Choroid plexus epithelial cell (primary cell): ENCODE measurements at places on chromosomes 16 and 17.

DNA sequence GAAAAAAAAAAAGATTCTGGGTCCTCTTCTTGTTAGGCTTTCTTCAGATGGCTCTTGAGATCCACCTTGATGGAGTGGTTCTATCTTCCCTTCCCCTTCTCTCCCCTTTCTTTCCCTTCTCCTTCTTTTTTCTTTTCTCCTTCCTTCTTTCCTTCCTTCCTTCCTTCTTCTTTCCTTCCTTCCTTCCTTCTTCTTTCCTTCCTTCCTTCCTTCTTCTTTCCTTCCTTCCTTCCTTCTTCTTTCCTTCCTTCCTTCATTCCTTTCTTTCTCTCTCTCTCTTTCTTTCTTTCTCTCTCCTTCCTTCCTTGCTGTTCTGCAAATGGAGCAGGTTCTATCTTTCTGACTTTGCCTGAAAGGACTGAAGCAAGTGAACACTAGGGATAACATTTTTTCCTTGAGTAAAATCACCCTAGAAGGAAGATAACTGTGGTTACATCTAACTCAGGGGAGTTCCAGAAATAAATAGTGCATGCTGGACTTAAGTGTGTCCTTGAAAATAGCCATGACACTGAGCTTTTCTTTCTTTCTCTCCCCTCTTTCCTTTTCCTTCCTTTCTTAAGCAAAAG is 68.8 kb upstream of the SEC14L1 start:
- DNase-seq, result no peak

DNA sequence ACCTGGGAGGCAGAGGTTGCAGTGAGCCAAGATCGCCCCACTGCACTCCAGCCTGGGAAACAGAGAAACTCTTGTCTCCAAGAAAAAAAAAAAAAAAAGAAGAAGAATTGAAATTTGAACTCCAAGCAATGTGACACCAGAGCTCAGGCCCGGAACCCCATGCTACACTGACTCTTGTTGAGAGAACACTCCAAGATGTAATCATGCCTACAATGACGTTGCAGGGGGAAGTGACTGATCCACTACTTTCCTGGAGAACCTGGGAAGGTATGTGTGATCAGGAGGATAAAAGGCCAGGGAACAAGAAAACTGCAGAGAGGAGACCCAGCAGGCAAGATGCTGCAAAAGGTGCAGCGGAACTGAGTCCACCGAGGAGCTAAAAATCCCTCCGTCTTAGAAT is 57.9 kb downstream of the ADCY9 start:
- DNase-seq, result peak; percentile 46

DNA sequence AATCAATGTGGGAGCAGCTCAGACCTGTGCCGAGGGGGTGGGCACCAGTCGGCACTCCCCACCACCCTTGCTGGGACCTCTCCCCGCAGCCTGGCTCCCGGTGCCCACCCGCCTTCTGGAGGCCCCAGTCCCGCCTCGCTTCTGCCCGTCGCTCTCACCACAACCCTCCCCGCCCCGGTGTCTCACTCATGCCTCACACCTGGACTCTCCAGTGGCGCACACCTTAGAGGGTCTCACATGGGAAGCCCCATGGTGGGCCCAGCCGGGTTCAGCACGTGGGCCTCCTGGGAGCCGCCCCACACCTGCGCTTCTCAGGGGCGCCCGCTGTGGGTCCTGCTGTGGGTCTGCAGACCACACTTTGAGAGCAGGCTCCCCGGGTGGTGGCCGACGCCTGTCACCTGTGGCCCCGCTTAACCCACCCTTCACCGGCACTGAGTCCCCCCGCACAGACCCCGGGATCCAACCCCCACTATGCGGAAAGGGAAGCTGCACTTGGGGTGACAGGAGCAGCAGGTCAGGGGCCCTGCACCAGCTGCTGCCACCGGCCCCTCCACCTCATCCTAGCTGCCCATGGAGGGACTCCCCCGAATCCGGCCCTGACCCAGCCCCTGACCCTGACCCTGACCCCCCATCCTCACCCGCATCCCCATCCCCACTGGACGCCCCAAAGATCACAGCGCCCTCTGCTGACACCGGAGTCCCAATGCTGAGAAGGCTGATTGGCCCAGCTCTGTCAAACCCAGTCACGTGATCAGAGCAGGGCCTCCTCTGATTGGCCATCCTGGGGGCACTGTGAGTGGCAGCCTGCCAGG is 27.4 kb upstream of the SLC38A10 start:
- DNase-seq, result no peak

DNA sequence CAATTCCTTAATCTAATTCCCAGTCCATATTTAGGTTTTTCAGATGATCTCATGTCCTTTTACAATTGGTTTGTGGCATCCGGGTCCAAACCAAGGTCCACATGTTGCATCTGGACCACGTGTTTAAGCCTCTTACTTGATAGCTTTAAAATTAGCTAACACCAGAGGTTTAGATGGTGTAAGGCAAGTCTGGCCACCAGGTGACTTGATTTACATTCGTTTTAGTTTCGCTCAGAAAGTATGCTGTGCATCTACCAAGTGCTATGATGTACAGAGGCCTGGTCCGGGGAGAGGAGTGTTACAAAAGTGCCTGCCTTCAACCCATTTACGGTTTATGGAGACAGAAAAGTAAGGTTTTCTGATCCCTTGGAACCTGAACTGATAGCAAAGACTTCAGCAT is 878 bp upstream of the DNAJA2 start:
- peak; percentile 32 for DNase-seq
